ENCODE measurements at places on chromosomes 2 and 18.
A peak's percentile ranks its signal among the peaks of the same experiment; 100 is the strongest.

- peak; percentile 66 for DNase-seq
These were observed 329.5 kb downstream of the PAX3 start for GRCh38 chr2:221969087-221969829.

DNA sequence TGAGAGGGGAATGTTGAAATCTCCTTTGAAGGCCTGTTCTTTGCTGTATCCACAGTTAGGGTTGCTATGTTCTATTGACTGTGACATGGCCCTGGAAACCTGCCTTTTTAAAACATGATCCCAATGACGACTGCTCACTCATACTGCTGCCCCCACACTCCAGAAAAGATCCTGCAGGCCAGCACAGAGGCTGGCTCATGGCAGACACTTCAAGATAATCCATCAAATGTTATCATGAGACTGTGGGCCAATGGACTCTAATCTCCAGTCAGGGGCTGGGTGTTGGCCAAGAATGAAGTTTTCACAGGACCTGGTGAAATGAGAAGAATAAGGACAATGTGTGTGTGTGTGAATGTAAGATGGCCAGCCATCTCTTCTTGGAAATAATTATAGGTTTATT is 59.0 kb upstream of the THOC1 start:
- DNase-seq = no peak

- DNase-seq = no peak
These were observed 183.0 kb downstream of the AFF3 start for GRCh38 chr2:99959261-99960014.

DNA sequence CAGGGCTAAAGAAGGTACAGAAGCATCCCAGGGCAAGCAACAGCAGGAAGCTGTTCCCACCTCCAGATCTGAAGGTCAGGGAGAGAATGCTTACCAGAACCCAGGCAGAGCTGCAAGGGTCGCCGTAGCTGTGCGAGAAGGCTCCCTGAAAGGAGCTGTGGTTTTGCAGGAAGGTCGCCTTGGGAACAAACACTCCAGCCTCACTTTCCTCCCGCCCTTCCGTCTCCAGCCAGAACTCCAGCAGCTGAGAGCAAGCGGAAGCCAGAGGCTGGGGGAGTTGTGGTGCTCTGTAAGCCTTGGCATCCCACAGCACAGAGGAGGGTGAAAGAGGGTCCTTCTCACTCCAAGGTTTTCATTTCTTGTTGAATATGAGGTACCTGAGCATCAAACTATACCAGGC is 18.3 kb upstream of the ICOS start:
- DNase-seq = no peak

GRCh38 chr2:207421671-207422070 is 108.1 kb upstream of the CREB1 start:
- DNase-seq = no peak

GRCh38 chr2:25851740-25852503 is 26.4 kb downstream of the ASXL2 start:
- DNase-seq = peak; percentile 30

- no peak for DNase-seq
These were observed 46.8 kb upstream of the ANXA4 start for GRCh38 chr2:69694894-69695849.

GRCh38 chr2:27160191-27160590 is 11.4 kb downstream of the TCF23 start:
- no peak for DNase-seq

DNA sequence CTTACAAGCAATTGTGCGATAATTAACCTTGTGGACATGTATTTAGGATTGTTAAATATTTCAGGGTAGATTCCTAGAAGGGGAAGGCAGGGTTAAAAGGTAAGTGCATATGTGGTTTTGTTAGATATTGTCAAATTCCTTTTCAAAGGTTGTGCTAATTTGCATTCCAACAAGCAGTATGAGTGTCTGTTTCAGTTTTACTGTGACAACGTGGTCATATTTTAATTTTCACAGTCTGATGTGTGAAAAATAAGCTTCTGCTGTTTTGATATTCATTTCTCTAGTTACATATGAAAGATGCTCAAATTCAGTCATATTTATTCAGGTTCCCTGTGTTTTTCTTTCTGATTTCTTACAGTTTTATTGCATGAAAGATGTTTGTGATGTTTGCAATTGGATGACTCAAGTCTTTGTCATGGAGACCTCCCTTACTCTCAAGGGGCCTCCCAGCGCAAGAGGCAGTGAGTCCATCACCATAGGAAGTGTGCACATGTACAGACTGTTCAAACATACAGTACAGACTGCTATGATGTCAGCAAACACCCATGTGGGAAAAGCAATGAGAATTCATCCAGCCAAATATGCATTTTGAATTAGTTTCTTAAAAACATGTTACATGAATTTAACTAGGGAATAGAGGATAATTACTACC is 310.8 kb downstream of the GALR1 start:
- no peak for DNase-seq

GRCh38 chr18:49038423-49038822 is 87.7 kb upstream of the SMAD7 start:
- DNase-seq = no peak

GRCh38 chr2:72685638-72686213 is 140.1 kb downstream of the EXOC6B start:
- peak; percentile 29 for DNase-seq

GRCh38 chr2:134283661-134284060 is 29.8 kb downstream of the MGAT5 start:
- no peak for DNase-seq

- DNase-seq = no peak
These were observed 33.2 kb upstream of the YES1 start for GRCh38 chr18:845152-845819.

GRCh38 chr18:26804519-26804918 is 61.0 kb downstream of the AQP4 start:
- peak; percentile 33 for DNase-seq

- no peak for DNase-seq
These were observed 156.5 kb downstream of the ARL6IP6 start for GRCh38 chr2:152874955-152875354.

- peak; percentile 26 for DNase-seq
These were observed 5.3 kb upstream of the TYMS start for GRCh38 chr18:652131-652530.

DNA sequence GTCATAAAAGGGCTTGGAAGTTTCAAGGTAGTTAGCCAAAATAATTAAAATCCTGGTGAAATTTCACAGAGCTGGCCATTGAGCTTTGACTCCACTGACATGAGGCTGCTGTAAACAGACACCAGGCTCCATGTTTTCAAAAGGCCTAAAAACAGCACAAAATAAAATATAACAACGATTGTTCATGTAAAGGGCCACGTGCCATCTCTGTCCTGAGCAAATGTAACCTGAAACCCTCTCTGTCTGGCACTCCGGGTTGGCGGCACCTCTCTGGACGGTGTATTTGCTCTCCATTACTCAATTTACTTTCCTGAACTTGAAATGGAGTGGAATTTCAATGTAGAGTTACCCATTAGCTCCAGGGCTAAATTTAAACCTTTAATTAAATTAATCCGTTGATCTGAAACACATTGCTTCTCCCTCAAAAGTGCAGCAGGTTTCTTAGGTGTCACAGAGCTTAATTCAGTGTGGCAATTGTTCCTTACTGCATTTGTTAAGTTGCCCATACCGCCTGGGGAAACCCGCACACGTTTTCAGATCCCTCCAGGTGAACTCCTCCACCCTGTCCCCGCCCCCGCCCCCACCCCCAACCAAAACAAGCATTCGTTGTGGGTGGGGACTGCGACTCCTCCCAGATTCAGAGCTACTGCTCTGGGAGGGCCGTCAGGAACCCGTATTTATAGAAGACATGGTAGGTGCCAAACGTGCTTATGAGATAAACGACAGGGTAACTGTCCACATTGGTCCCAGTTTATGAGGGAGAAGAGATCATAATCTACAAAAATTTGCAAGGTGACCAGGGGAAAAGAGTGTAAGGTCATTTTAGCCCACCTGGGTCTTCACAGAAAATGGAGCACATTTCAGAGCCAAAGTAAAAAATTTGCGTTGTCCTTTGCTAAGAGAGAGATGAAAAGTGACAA is 1.2 kb upstream of the CABLES1 start:
- peak; percentile 58 for DNase-seq

- DNase-seq = no peak
These were observed 2.9 kb upstream of the CASP10 start for GRCh38 chr2:201180010-201180409.

GRCh38 chr2:120749506-120750431 is 14.1 kb downstream of the GLI2 start:
- no peak for DNase-seq

All from HAP-1 (cell line).